Liver (tissue), 10 donors: ENCODE measurements at places on chromosomes 13 and 19.

GRCh38 chr13:100502446-100502845 lies 86.1 kb downstream of the GGACT start:
- no peak for DNase-seq

DNA sequence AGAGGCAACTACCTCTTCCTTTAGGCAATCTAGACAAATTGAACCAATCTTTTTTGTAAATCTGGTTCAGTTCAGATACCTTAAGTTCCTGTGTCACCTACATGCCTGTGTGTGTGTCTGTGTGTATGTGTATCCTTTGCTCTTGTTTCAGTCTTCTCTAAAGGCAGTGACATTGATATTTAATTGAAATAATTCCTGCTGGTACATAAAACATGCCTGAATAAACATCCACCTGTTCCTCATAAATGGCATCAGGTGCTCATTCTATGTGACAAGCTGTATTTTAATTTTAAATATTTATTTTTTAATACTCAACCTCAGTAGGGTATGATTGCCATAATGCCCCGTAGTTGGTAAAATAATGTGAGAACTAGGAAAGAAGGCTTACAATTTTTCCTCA lies 1606.4 kb upstream of the PRR20A start:
- no peak for DNase-seq

DNA sequence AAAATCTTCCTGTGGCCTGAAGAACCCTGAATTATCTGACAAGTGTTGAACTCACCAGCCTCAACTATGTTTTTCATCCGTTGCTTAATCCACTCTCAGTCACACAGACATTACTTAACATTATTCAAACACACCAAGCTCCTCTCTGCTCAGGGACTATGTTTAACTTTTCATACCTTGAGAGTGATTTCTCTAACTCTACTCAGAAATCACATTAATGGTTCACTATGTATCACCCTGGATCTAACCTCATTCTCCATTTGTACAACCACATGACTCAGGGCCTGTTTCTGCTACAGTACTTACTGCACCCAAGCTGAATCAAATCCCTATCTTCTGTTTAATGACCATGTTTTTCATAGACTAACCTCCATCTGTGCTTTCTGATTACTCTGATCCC lies 553.7 kb upstream of the PRR20A start:
- DNase-seq, result no peak

GRCh38 chr13:49649244-49649962 lies 21.1 kb downstream of the ARL11 start:
- DNase-seq, result no peak

GRCh38 chr13:36763126-36763722 lies 55.8 kb upstream of the RFXAP start:
- no peak for DNase-seq

DNA sequence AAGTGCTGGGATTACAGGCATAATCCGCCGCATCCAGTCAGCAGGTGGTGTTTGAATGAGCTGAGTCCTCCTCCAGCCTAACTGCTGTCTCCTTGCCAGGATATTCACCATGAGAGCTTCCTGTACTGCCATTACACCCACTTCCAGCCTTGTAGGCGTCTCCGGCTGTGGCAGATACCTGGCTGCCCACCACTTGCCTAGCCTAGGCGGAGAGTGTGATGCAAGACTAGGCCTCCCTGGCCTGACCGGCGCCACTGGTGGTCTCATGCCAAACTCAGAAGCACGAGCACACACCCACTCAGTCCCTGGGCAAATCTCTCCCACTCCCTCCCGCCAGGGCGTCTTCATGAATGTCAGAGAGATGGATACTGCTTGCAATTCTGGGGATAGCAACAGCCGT lies 16.6 kb downstream of the IL12RB1 start:
- DNase-seq, result no peak

GRCh38 chr19:47353307-47353712 lies 4.2 kb downstream of the DHX34 start:
- DNase-seq, result peak; percentile 69

DNA sequence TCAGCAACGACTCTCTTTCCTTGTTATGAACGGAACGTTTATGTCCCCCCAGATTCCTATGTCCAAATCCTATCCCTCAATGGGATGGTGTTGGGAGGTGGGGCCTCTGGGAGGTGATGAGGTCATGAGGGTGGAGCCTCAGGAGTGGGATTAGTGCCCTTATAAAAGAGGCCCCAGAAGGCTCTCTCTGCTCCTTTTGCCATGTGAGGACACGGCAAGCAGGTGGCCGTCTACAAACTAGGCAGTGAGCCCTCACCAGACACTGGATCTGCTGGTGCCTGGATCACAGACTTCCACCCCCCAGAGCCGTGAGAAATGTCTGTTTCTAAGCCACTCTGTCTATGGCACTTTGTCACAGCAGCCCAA lies 53.2 kb downstream of the EPS15L1 start:
- DNase-seq, result no peak

GRCh38 chr13:36431204-36432105 lies 840 bp upstream of the CCNA1 start:
- DNase-seq, result no peak

DNA sequence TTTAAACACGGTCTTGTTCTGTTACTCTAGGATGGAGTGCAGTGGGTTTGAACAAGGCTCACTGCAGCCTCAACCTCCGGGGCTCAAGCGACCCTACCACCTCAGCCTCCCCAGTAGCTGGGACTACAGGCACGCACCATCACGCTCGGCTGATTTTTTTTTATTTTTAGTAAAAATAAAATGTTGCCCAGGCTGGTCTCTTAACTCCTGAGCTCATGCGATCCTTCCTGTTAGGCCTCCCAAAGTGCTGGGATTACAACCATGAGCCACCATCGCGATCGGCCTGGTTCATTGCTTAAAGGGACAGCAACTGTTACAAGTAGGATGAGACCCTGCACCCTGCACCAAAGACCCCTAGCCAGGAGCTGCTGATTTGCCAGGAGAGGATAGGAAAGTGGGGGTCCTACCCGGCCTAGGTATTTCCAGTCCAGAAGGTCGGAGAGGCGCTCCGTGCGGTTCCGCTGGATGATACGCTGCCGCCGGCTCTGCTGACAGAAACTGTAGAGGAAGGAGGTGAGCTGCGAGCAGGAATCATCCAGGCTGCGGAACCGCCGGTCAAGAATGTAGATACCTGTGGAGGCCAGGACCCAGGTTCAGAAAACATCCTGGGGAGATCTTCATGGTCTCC lies 5.1 kb downstream of the FTL start:
- DNase-seq, result no peak

DNA sequence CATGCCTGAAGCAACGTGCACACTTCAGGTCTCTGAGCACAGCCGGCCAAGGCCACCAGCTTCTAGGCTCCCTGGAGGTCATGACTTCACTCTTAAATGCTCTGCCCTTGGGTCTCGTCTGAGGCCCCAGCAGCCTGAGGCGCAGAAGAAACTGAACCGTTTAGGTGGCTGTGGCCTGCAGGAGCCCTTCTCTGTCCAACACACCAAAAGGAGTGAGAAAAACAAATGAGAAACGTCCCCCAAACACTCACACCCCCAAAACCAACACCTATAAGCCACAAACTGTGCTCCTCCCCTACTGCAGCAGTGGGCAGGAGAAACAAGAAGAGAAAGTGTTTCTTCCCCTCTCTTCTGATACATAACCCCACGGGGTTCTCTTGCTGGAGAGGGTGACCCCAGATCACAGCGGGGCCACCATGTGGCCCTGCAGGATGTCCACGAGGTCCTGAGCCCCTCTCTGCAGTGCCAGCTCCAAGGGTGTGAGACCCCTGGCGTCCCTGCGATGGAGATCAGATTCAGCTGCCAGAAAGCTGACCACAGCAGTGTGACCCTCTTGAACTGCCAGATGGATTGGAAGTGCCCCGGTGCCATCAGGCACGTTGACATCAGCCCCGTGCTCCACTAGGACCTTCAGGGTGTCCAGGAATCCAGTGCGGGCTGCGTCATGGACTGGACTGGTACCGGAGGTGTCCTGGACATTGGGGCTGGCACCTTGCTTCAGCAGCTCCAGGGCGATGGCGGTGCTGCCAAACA lies 1.0 kb upstream of the KRI1 start:
- peak; percentile 45 for DNase-seq

- no peak for DNase-seq
Measured at GRCh38 chr19:13689085-13689484, 75.2 kb upstream of the MRI1 start.

GRCh38 chr13:31945202-31945961 lies 86.2 kb upstream of the FRY start:
- no peak for DNase-seq

DNA sequence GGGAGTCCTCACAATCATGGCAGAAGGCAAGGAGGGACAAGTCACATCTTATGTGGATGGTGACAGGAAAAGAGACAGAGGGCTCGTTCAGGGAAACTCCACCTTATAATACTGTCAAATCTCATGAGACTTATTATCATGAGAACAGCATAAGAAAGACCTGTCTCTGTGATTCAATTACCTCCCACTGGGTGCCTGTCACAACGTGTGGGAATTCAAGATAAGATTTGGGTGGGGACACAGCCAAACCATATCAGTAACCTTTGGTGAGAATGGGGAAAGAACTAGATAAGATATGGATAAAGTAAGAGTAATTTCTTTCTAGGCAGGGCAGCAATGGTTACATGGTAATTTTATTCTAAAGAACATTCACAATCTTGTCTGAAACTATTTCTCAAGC lies 344.9 kb upstream of the KLF12 start:
- DNase-seq, result no peak

- no peak for DNase-seq
Measured at GRCh38 chr13:98297051-98297450, 120.0 kb upstream of the RNF113B start.

GRCh38 chr13:43196086-43196621 lies 172.8 kb downstream of the DNAJC15 start:
- DNase-seq, result no peak

DNA sequence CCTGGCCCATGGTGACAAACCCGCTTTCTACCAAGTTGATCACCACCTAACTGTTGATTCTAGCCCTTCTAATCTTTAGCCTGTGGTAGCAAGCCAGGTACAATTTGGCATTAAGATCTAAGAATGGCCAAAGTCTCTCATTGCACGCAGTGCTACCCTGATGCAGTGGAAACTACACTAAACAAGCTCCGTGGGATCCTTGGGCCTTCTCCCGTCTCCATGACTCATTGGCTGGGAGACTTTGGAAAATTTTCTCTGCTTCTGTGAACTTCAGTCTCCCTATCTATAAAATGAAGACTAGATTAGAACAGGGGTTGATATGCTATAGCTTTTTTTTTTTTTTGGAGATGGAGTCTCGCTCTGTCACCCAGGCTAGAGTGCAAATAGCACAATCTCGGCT lies 223.0 kb downstream of the TSHZ3 start:
- no peak for DNase-seq

- DNase-seq, result no peak
Measured at GRCh38 chr19:48613852-48614435, 932 bp downstream of the FAM83E start.

DNA sequence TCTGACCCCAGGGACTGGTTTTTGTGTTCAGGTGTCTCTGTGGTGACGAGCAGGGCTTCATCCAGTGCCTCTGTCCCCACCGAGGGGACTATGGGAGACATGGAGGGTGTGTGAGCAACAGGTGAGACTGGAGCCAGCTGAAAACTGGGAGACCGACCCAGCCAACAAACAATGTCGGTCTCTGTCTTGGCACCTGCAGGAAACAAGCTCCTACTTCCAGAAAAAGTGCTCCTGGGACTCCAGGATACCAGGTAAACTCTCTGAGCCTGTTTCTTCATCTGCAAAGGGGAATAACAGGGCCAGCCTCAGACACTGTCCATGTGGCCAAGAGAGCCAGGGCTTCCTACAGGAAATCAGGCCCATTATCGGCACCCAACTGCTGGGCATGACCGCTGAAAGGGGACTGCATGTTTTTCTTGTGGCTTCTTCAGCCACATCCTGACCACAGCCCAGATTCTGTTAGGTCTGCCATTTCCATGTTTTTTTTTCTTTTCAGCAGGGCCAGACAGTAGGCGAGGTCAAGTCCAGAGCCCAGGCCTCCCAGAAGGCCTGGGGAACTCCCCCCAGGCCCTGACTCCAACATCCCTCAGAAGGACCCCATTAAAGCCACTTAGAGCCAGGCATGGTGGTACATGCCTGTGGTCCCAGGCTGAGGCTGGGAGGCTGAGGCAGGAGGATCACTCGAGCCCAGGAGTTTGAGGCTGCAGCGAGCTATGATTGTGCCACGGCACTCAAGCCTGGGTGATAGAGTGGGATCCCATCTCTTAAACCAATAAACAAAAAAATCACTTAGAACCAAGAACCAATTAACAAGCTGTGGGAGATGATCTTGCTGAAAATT lies 836 bp upstream of the BST2 start:
- DNase-seq, result no peak

DNA sequence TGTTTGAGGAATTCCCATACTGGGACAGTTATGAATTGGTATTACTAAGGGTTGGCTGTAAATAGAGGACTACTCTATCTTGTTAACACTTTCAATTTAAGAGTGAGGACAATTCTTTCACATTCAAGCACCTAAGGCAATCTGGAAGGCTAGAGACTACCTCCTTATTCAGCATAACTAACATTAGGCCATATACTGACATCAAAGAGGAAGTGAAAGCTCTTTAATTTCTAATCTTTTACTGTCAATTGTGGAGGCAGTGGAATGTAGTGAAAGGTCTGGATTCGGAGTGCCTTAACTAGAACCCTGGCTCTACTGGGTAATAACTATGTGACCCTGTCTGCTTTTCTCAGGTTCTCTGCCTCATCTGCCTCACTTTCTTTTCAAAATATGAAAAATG lies 134.0 kb downstream of the UFM1 start:
- no peak for DNase-seq

DNA sequence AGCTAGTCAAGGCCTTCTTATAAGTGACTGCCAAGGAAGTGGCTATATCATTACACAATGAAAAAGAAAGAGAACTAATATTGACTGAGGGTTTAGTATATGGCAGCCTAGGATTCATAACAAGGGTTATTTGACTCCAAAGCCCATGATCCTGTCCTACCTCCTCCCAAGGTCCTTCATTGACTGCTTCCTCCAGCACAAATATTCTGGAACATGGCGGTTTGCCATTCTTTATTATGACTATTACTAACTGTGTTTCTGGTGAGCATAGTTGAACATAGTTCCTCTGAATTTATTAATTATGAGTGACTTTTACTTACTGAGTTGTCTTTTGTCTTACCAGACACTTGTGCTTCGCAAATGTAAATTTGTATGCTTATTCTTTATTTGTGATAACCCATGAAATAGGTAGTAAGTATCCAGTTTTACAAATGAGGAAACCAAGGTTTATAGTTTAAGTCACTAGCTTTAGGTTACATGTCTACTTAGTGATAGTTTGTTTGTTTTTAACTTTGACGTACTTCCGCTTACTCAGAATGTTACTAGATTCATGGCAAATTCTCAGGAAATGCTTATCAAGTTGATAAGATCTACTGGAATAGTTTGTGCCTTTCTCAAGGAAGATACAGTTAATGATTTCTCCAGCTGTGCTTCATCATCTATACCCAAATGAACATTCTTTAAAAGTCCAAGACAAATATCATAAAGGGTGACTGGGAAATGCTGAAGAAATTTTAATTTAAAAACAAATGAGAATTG lies 15.5 kb upstream of the DCLK1 start:
- DNase-seq, result no peak

DNA sequence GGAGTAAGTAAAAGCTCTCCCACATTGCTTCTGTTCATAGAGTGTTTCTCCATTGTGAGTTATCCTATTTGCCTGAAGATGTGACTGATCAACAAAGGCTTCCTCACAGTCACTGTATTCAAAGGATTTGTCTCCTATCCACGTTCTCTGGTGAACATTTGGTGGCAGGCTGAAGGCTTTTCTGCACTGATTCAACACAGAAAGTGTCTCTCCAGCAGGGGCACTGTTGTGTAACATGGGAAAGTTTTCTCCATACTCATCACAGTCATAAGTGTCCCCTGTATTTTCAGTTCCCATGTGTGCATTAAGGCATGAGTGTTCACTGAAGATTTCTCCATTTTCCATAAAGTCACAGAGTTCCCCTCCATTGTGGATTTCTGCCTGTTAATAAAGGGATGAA lies 17.6 kb downstream of the ZNF121 start:
- DNase-seq, result no peak
